ENCODE measurements at places on chromosomes 12 and 14.

GRCh38 chr14:37746140-37746832 lies 150.9 kb downstream of the TTC6 start:
- DNase-seq, result no peak

GRCh38 chr14:93536945-93537344 lies 106.2 kb downstream of the UNC79 start:
- no peak for DNase-seq

GRCh38 chr12:27772328-27773049 lies 7.5 kb upstream of the KLHL42 start:
- no peak for DNase-seq

DNA sequence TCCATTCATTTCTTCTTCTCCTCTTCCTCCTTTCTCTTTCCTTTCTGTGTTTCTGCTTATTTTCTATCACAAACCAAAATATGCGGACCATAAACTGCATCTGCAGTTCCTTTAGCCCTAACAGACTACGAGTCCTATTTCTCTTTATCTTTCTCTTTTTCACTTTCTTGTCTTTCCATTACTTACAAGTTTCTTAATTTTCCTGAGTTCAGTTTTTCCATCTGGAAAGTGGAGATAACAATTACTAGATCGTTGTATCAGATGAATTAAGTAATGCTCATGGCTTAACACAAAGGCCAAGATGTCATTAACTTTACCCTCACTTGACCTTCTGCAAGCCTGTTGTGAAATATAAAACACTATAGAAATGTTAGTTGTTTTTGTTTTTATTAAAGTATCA lies 983 bp upstream of the COPS7A start:
- DNase-seq, result no peak

- no peak for DNase-seq
Measured at GRCh38 chr12:46998811-46999368, 80.5 kb upstream of the PCED1B start.
